ENCODE measurements at places on chromosomes 6 and 20.

GRCh38 chr6:49342410-49342809 lies 120.6 kb downstream of the MMUT start:
- DNase-seq: peak; percentile 73

DNA sequence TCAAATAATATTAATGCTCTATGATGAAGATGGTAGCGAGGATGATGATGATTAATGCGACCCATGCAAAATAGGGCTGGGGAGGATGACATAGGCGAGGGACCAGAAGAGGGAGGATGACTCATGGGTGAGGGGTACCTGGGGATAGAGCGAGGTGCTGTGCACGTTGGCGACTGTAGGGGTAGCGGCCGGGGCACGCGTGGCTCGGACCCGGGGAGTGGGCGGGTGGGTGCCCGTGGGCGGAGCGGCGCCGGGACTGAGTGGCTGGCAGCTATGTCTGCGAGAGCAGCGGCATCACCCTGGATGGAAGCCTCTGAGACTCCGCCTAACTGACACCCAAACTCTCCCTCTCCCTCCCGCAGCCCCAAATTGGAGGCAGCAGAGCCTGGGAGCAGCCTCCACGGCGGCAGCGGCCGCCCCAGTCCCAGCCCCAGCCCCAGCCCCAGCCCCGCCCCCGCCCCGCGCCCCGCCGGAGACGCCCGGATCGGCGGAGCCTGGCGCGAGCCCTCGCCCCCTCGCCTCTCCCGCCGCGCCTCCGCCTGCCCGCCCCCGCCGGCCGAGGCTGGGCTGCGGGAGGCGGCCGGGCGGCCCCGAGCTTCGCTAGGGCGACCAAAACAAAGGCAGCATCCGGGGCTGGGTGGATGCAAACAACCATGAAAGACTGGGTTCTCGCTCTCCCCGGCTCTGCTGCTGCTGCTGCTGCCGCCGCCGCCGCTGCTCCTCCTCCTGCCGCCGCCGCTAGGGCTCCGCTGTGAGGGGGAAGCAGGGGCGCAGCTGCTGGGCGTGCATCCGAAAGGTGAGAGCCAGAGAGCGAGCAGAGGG lies at the start of gene RIMS1:
Gene RIMS1 (plus strand): TSS at position 367 of the 822 bp plus-strand sequence. CDS start 474 bp downstream, outside the sequence.
- peak; percentile 12 for DNase-seq

DNA sequence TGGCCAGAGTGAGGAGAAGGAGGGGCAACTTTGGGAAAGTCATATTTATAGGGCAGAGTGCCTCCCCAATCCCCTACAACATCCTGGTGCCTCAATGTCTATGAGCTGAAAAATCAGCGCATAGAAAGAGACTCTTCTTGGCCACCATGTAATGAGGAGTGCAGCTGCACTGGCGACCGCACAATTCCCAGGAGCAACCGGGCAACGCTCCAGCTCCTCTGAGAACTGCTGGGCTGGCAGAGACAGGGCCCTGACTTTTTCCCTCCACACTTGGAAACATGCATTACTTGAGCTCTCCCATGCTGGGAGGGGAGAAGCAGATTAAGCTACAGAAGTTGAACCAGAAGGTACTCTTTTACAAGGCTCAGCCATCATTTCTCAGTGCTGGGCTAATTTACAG lies 31.4 kb upstream of the MARCKS start:
- DNase-seq: no peak

DNA sequence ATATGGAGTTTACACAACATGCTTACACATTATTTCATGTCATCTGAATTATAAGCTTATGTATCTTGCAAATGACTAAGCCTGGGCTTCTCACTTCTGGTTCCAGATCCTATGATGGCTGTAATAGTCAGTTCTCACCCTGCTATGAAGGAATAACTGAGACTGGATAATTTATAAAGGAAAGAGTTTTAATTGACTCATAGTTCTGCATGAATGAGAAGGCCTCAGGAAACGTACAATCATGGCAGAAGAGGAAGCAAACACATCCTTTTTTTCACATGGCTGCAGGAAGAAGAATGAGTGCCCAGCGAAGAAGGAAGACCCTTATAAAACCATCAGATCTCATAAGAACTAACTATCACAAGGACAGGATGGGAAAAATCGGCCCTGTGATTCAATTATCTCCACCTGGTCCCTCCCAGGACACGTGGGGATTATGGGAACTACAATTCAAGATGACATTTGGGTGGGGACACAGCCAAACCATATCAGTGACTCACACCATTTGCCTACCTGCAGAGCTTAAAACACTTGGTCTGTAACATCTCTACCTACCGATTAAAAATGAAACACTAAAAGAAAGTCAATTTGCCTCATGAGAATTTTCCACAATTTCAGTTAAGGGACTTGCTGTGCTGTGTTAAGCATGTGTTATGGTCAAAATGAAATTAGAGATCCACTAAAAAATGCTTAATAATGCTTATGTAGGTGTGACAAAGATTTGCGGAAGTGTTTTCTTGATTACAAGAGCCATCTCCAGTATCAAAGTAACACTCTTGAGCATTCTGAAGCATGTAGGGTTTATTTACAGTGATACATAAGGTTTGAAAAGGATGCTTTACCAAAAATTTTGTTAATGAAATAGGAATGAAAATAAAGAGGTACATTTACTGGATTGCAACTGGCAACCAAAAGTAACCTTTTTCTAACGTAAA lies 2.2 kb upstream of the RWDD1 start:
- no peak for DNase-seq

DNA sequence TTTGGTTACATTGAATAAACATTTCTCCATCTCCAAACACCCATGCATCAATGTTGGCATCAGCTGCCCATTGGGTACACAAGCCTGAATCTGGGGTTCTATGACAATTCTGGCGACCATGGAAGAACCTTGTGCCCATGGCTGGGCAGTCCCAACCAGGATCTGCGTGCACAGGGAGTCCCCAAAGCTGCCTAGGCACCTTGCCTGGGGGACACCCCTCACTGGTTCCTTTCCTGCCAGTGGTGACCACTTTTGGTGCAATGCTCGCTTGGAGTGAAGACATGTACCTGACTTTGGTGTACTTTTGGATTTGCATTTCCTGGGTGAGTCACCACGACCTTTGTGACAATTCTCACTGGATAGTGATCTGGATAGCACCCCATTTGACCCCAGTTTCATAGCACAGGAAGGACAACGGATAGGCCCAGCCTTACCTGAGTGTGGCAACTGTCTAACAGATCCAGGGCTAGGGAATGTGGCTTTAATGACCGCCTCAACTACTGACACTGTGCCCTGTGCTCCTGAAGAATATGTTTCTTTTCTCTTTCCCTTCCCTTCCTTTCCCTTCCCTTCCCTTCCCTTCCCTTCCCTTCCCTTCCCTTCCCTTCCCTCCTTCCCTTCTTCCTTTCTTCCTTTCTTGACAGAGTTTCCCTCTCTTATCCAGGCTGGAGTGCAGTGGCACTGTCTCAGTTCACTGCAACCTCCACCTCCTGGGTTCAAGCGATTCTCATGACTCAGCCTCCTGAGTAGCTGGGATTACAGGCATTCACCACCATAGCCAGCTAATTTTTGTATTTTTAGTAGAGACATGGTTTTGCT lies 7.1 kb downstream of the SPINT3 start:
- no peak for DNase-seq

GRCh38 chr6:105926318-105926717 lies 159.8 kb upstream of the PRDM1 start:
- no peak for DNase-seq

DNA sequence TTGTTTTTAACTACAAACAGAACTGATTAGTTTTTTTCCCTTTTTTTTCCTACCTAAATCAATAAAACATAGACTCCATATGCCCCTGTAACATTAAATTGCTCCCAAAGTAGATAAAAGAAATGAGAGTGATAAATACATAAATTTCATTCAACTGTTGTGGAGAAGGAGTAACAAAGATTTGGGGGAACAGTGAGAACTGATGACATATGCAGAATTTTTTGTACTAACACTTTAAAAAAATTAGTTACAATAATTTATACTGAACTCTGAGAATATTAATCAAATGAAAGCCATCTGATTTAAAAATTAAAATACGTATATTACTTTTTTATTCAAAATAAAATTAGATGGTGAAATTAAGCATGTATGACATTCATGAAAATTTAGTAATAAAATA lies 195.7 kb downstream of the COL19A1 start:
- DNase-seq: no peak

DNA sequence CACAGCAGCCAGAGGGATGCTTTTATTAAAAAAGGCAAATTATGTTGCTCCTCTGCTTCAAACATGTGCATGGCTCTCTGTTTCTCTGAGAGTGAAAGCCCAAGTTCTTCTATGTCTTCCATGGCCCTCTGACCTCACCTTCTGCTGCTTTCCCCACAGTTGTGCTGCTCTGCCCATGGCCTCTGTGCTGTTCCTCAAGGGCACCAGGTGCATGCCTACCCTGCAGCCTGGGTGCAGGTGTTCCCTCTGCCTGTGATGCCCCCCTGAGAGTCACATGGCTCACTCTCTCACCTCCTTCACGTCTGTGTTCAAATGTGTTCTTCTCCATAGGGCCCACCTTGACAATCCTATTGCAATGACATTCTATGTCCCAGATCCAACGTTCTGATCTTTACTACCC lies 477.0 kb upstream of the CHD6 start:
- no peak for DNase-seq

- no peak for DNase-seq
These were observed 3.9 kb downstream of the ETV7 start for GRCh38 chr6:36383606-36384005.

GRCh38 chr6:167426651-167427050 lies 101.8 kb downstream of the TTLL2 start:
- DNase-seq: no peak

DNA sequence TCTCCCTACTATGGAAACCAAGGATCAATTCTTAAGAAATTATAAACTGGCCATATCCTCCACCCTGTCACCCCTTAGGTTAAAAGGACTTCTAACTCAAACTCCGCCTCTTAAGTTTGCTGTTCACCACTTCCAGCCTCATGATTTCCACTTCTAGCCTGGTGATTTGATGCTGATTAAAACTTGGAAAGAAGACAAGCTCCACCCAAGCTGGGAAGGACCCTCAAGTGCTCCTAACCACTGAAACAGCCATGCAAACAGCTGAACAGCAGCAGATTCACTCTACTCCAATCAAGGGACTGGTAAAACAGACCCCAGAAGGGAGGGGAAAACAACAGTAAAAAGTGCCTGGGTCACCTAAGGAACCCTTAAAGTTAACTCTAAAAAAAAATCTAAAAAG lies 10.3 kb downstream of the LCA5 start:
- DNase-seq: no peak

GRCh38 chr6:22667855-22668254 lies 98.5 kb downstream of the HDGFL1 start:
- DNase-seq: no peak

DNA sequence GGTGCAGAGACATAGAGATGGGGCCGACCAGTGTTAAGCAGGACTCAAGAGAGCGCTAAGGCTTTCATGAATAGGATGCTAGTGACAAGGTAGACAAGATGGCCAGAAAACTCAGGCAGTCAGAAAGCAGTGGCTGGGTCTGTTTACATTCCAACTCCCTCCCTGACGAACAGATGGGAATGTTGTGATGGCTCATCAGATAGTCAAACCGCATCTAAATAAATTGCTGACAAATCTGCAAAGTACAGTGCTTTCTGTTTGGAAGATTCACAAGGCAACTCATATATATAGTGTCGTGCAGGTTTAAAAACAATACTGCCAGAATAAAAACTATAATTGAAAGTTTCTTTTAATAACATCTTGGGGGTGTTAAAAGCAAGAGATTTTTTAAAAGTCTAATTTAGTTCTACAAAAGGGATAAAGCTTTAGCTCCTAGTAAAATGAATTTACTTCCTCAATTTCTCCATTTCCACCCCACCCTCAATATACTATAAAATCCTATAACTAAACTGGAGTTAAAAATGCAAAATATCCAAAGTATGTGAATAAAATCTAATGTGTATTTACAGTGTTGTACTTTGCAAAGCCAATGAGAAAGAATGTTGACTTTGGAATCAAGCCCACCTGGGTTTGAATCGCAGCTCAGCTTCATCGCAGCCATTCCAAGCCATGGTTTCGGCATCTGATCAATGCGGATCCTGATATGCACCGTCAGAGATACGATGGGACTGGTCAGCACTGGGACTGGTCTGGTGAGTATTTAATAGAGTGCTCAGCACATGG lies 247.3 kb upstream of the PDE10A start:
- no peak for DNase-seq
